ENCODE measurements at places on chromosomes 6 and 20. TPM values are rescaled to one million over a fixed set of nuclear protein-coding genes. Genes with fewer than 3 reads are reported as not detected.
A peak's percentile ranks its signal among the peaks of the same experiment; 100 is the strongest.

GRCh38 chr6:106026748-106027715 is 59.1 kb upstream of the PRDM1 start:
- no peak overlapping the region for H3K4me3 ChIP-seq
- DNase-seq: no peak
- H3K4me1 ChIP-seq: peaks cover 5% of the 10 kb centered on the region
- H3K27me3 ChIP-seq: peaks cover 25% of the 10 kb centered on the region
- peaks cover 6% of the 10 kb centered on the region for H3K36me3 ChIP-seq

- H3K4me1 ChIP-seq: no peaks in the 10 kb centered on the region
- H3K36me3 ChIP-seq: no peaks in the 10 kb centered on the region
- no peak for DNase-seq
- H3K27me3 ChIP-seq: no peaks in the 10 kb centered on the region
- H3K4me3 ChIP-seq: no peak overlapping the region
- no peak overlapping the region for H3K27ac ChIP-seq
Measured at GRCh38 chr20:6663751-6664388, 103.6 kb upstream of the BMP2 start.

DNA sequence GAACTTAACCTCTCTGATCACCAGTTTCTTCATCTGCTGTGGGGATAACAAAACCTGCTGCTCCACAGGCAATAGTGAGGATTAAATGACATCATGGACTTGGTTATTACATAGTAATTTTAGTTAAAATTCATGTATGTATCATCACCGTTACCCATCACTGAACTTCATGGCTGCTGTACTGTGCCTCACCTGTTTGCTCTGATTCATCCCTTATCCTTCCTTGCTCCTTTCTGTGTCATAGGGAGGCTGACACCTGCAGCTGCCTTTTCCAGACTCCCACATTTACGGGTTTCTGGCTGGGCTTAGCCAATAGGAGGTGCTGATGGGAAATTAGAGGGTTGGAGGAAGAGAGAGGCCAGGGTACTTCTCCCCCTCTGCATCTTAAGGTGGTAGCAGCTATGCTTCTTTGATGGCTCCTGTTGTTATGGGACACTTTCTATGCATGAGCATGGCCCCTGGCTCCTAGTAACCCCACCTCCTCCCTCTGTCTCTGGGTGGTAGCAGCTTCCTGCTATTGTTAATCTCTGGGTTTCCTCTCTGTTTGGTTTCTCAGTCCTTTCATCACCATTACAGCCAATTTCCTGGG is 332.1 kb downstream of the DHX35 start:
- DNase-seq: no peak
- no peak overlapping the region for H3K27ac ChIP-seq
- no peak overlapping the region for H3K4me3 ChIP-seq
- H3K4me1 ChIP-seq: no peaks in the 10 kb centered on the region
- no peaks in the 10 kb centered on the region for H3K36me3 ChIP-seq

GRCh38 chr20:46371656-46372055 is 34.8 kb downstream of the ELMO2 start:
- H3K27me3 ChIP-seq: no peaks in the 10 kb centered on the region
- H3K4me3 ChIP-seq: no peak overlapping the region
- H3K27ac ChIP-seq: no peak overlapping the region
- peaks cover 73% of the 10 kb centered on the region for H3K36me3 ChIP-seq

BTN1A1 gene
- total RNA-seq: not detected

GRCh38 chr6:157514659-157515496 is 133.9 kb downstream of the ZDHHC14 start:
- peaks cover 21% of the 10 kb centered on the region for H3K4me1 ChIP-seq
- no peaks in the 10 kb centered on the region for H3K36me3 ChIP-seq
- no peak overlapping the region for H3K4me3 ChIP-seq
- H3K27ac ChIP-seq: no peak overlapping the region
- H3K27me3 ChIP-seq: no peaks in the 10 kb centered on the region

GRCh38 chr6:161233986-161234661 is 39.7 kb downstream of the AGPAT4 start:
- no peak for DNase-seq
- no peak overlapping the region for H3K27ac ChIP-seq
- peaks cover 25% of the 10 kb centered on the region for H3K36me3 ChIP-seq
- H3K27me3 ChIP-seq: no peaks in the 10 kb centered on the region

CD24 gene
- 0.22 TPM for total RNA-seq

LY6G6D gene
- total RNA-seq: not detected

DNA sequence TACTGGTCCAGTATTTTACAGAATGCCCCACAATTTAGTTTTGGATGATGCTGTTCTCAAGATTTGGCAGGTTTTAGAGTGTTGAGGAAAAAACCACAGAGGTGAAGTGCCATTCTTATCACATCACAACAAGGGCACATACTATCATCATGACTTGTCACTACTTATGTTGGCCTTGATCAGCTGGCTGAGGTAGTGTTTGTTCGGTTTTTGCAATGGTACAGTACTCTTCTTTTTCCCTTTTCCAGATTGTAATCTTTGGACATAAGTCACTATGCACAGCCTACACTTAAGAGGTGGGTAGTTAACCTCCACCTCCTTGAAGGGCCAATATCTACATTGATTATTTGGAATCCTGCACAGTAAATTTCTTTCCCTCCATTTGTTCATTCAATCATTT is 8.8 kb downstream of the TENT5A start:
- no peak overlapping the region for H3K4me3 ChIP-seq
- H3K36me3 ChIP-seq: no peaks in the 10 kb centered on the region
- no peak overlapping the region for H3K27ac ChIP-seq
- no peak for DNase-seq

TP53TG5 gene
- not detected for total RNA-seq

DNA sequence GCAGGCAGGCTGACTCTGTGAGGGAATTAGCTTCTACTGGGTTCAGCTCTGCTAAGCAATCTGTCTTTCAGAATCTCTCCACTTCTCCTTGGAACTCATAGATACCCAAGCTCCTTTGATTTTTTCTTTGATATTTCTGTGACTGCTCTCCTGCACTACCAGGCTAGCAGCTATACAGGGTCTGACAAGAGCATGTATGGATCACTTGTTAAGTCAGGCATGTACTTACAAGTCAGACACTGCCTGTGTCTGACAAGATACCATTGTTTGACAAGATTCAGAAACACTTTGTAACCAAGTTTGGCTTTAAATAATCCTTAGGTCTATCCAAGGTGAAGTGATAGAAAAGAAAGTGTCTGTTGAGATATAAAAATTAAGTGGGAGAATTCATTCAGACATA is 79.5 kb downstream of the SESN1 start:
- no peak overlapping the region for H3K4me3 ChIP-seq
- H3K27ac ChIP-seq: no peak overlapping the region
- DNase-seq: no peak
- peaks cover 26% of the 10 kb centered on the region for H3K4me1 ChIP-seq
- H3K36me3 ChIP-seq: no peaks in the 10 kb centered on the region

GRCh38 chr6:36920049-36920448 is 34.3 kb downstream of the C6orf89 start:
- no peak overlapping the region for H3K27ac ChIP-seq
- no peak overlapping the region for H3K4me3 ChIP-seq
- H3K36me3 ChIP-seq: peaks cover 58% of the 10 kb centered on the region
- no peaks in the 10 kb centered on the region for H3K27me3 ChIP-seq
- peaks cover 44% of the 10 kb centered on the region for H3K4me1 ChIP-seq

GRCh38 chr6:131652472-131652871 is 15.4 kb downstream of the ENPP3 start:
- H3K4me3 ChIP-seq: no peak overlapping the region
- no peak overlapping the region for H3K27ac ChIP-seq

- H3K27me3 ChIP-seq: peaks cover 44% of the 10 kb centered on the region
- H3K36me3 ChIP-seq: no peaks in the 10 kb centered on the region
- no peaks in the 10 kb centered on the region for H3K4me1 ChIP-seq
- no peak for DNase-seq
- no peak overlapping the region for H3K27ac ChIP-seq
Measured at GRCh38 chr6:125688138-125688537, 61.3 kb upstream of the HEY2 start.

- H3K27ac ChIP-seq: no peak overlapping the region
- no peaks in the 10 kb centered on the region for H3K27me3 ChIP-seq
- no peak for DNase-seq
- no peak overlapping the region for H3K4me3 ChIP-seq
- H3K36me3 ChIP-seq: no peaks in the 10 kb centered on the region
Measured at GRCh38 chr6:135919026-135919425, 67.5 kb downstream of the PDE7B start.

PPP1R3G gene
- total RNA-seq: 0.05 TPM

NDRG3 gene
- total RNA-seq: 41.2 TPM

FAM83B gene
- total RNA-seq: not detected

CDSN gene
- not detected for total RNA-seq

GRCh38 chr6:87700397-87701343 is 1.4 kb downstream of the AKIRIN2 start:
- peak overlapping the region; percentile 92 for H3K27ac ChIP-seq
- H3K36me3 ChIP-seq: peaks cover 28% of the 10 kb centered on the region
- H3K4me3 ChIP-seq: peak overlapping the region; percentile 91
- H3K27me3 ChIP-seq: no peaks in the 10 kb centered on the region

DNA sequence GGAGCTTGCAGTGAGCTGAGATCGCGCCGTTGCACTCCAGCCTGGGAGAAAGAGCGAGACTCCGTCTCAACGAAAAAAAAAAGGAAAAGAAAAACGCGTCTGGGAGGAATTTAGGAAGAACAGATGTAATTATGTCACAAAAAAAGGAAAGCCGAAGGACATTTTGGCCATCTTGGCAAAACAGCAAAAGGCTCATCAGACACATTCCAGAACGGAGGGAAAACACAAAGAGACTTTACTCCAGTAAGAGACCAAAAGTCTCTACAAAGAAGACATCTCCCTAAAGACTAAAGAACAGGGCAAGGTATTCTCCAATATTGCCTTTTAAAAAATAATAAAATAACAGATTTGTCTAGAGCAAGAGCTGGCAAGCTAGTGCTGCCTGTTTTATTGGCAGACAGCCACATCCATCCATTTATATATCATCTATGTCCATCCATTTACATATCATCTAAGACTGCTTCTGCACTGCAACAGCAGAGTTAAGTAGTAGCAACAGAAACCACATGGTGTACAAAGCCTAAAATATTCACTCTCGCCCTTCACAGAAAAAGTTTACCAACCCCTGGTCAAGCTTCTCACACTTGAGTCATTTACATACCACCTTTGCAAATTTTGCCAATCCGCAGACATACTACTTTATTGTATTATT is 133.9 kb downstream of the ZMYND8 start:
- peaks cover 8% of the 10 kb centered on the region for H3K4me1 ChIP-seq
- peak overlapping the region; percentile 25 for H3K27ac ChIP-seq
- H3K4me3 ChIP-seq: no peak overlapping the region
- no peaks in the 10 kb centered on the region for H3K27me3 ChIP-seq
- DNase-seq: no peak

ULBP1 gene
- total RNA-seq: 0.67 TPM

PACSIN1 gene
- 1.7 TPM for total RNA-seq

- H3K36me3 ChIP-seq: no peaks in the 10 kb centered on the region
- no peak overlapping the region for H3K27ac ChIP-seq
- DNase-seq: no peak
- H3K27me3 ChIP-seq: no peaks in the 10 kb centered on the region
- no peak overlapping the region for H3K4me3 ChIP-seq
- no peaks in the 10 kb centered on the region for H3K4me1 ChIP-seq
Measured at GRCh38 chr20:15076785-15077184, 739.4 kb upstream of the FLRT3 start.

GRCh38 chr6:138406443-138406842 is 2.4 kb downstream of the HEBP2 start:
- peaks cover 31% of the 10 kb centered on the region for H3K4me1 ChIP-seq
- H3K4me3 ChIP-seq: no peak overlapping the region

DNA sequence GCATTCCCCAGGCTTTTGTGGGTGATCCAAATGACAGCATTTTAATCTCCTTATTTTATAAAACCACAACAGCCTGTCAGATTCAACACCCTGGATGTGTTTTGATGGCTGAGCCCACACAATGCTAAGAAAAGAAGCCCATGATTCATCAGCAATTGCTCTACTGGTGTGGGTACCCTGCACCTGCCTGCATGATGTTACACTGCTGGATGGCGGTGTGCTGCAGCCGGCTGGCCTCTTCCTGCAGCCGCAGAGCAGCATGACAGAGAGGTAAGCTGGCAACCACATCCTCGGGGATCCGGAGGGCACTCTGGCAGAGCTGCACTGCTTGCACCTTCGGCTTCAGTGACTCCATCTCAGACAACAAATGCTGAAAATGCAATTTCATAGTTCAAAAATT is 327.5 kb downstream of the SYNE1 start:
- peak; percentile 82 for DNase-seq
- H3K36me3 ChIP-seq: no peaks in the 10 kb centered on the region
- peaks cover 4% of the 10 kb centered on the region for H3K27me3 ChIP-seq
- peaks cover 34% of the 10 kb centered on the region for H3K4me1 ChIP-seq

DNA sequence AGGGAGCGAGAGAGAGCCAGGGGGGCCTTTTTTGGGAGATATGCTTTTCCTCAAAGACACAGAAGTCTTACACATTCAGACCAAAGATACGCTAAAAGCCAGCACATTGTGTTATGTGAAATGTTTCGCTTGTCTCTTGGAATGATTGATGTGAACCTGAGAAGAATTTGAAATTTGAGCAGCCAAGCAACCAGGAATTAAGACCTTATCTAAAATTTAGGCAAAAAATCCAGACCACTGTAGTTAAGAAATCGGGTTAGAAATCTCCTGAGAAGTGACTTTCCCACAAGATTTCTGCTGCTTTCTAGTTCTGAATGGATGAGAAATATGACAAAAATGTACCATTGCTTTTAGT is 223.2 kb upstream of the GMDS start:
- H3K27me3 ChIP-seq: peaks cover 29% of the 10 kb centered on the region
- no peaks in the 10 kb centered on the region for H3K4me1 ChIP-seq
- no peak overlapping the region for H3K4me3 ChIP-seq
- no peak overlapping the region for H3K27ac ChIP-seq
- DNase-seq: no peak
- H3K36me3 ChIP-seq: no peaks in the 10 kb centered on the region

GRCh38 chr20:53822534-53822933 is 228.9 kb upstream of the ZNF217 start:
- peaks cover 21% of the 10 kb centered on the region for H3K4me1 ChIP-seq
- no peak for DNase-seq

- H3K36me3 ChIP-seq: no peaks in the 10 kb centered on the region
- no peak overlapping the region for H3K27ac ChIP-seq
- H3K27me3 ChIP-seq: no peaks in the 10 kb centered on the region
Measured at GRCh38 chr6:126657561-126658175, 317.8 kb downstream of the CENPW start.

- no peak overlapping the region for H3K27ac ChIP-seq
- H3K4me1 ChIP-seq: peaks cover 27% of the 10 kb centered on the region
- no peak overlapping the region for H3K4me3 ChIP-seq
- H3K36me3 ChIP-seq: no peaks in the 10 kb centered on the region
- no peaks in the 10 kb centered on the region for H3K27me3 ChIP-seq
Measured at GRCh38 chr20:329851-330232, 4.5 kb downstream of the SOX12 start.

Data from activated CD4-positive, alpha-beta T cell treated with anti-CD3 and anti-CD28 coated beads, Interleukin-2, amount 10 ng/mL, durations not matched to agents 7 days and 5 days (primary cell).